ENCODE measurements at places on chromosomes 12 and 14.

DNA sequence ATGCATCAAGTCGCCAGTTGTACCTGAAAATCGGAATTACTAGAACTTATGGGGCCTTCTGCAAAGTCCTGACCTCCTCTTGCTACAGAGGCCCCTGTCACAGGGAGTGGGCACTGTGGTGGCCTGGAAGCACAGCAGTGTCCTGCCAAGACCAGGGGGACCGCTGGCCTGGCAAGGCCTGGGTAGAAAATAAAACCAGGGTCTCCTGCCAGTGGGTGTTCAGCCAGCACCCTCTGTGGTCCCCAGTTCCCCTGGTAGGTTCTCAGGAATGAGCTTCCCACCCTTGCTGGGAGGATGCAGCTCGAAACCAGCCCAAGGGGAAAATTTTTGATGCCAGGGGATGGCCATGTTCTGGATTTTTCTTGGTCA is 43.9 kb downstream of the RIN3 start:
- DNase-seq, result no peak

DNA sequence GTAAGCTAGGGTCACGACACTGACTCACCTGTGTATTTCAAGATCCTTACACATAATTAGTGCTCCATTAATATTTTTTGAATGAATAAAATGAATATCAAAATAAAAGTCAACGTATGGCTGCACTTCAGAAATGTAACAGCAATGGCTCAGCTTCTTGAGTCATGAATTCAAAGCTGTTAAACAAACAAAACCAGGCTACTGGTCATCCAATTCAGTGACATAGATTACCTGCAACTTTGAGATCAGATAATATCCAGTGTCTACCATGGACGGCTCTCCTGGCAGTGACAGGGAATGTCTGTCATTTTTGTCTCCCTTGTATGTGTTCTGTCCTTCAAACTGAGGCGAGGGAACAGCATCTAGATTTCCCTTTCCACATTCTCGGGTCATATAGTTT is 225.6 kb downstream of the EFCAB11 start:
- DNase-seq, result no peak

DNA sequence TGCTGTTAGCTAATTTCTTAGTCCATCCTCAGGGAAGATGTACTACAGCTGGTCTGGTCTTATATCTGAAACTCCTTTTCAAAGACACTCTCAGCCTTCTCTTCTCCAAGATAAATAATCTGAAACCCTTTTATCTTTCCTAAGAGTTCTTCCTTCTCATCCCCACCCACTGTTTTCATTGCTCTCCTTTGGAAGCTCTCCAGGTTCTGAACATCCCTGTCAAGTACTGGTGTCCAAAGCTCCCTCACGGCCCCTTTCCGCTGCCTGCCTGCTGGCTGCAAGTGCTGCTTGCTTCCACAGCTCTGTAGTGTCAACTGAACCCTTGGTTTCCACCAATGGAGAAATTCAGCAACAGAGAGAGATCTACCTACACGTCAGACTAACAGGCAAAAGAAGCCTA is 6.6 kb upstream of the SLC6A13 start:
- DNase-seq, result no peak

GRCh38 chr12:113087193-113087592 is 30.7 kb downstream of the DTX1 start:
- no peak for DNase-seq

- no peak for DNase-seq
Measured at GRCh38 chr14:99698642-99699041, 14.5 kb downstream of the CYP46A1 start.

- no peak for DNase-seq
Measured at GRCh38 chr14:100658181-100658886, 68.4 kb upstream of the DLK1 start.

DNA sequence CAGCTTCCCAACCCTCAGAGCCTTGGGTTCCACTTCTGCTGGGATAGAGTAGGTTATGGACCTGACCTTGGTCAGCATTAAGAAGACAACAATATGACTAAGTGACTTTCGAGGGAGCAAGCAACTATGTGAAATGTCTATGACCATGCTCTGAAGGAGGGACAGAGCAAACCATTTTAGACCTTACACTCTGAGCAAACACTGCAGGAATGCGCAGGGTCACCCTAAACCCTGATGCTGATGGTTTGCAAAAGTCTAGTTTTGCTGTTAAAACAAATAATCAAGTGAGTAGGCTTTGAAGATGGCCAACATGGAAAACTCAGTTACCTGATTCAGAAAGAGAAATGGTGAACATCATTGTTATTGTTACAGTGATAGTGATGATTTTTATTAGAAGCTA is 8.7 kb downstream of the ZCCHC8 start:
- no peak for DNase-seq

- no peak for DNase-seq
Measured at GRCh38 chr14:67510836-67511235, 22.3 kb upstream of the PLEKHH1 start.

DNA sequence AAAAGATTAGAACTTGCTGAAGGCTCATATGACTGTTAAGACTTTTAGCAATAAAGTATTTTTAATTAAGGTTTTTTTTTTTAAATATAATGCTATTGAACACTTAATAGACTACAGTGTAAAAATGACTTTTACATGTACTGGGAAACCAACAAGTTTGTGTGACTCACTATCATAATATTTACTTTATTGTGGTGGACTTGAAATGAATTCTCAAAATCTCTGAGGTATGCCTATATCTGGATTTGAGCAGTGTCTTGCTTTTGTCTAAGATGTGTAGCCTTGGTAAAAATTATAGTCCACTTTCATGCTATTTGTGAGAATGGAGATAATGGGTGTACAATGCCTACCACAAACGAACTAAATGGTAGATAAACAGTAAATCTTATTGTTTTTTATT is 33.9 kb upstream of the NAV3 start:
- peak; percentile 1 for DNase-seq

- no peak for DNase-seq
Measured at GRCh38 chr12:45224311-45224710, 8.4 kb downstream of the ANO6 start.

- DNase-seq, result no peak
Measured at GRCh38 chr12:120264086-120264903, 1.2 kb downstream of the PXN start.

DNA sequence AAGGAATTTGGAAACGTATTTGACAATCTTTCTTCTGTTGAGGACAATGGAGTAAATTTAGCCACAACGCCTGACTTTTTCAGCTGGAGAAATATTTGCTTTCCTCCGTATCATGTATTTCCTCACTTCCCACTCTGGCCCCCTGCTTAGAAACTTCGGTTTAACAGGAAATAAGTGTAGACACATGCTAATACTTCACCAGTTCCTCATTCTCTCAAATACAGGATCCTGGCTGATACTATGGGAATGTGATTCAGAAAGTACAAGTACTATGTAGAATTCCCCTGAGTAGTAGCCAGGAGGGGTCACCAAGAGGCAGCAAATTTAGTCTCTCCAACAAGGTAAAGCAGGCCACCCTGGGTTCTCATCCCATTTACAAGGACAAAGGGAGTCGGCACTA is 58.0 kb downstream of the FAR2 start:
- DNase-seq, result no peak

GRCh38 chr14:37594238-37594970 is 645 bp downstream of the FOXA1 start:
- DNase-seq, result peak; percentile 28

DNA sequence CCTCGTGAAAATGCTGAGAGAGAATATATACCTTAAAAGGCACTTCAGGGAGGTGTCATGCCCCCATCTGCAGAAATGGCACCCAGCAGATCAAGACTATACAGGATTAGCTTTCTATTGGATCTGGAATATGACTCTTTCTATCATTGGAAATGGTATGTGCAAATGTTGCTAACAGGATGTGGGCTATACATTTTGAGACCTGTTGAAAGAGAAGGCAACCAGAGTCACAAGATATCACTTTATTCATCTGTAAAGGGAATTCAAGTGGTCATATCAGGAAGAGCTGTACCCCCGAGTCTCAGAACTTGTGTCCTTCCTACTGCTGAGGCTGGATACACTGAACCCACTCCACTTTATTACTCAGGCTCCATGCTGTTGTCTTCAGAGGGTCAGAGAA is 46.1 kb upstream of the FRMD6 start:
- DNase-seq, result no peak

- DNase-seq, result no peak
Measured at GRCh38 chr14:80845856-80846255, 95.7 kb downstream of the CEP128 start.

DNA sequence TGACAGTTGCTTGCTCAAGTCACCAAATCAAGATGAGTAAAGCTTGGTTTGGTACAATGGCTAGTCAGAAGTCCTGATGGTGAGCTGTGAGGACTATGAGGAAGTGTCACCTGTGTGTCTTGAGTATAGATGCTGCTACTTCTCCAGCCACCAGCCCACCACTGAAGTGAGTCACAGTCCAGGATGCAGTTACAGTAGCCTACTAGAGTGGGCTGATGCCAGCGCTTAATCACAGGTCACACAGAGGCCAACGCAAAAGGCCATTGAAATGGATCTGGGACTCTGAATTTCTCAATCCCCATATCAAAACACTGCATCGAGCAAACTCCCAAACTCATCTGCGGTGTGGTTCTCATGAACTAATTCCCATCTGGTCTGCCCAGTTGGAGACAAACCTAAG is 223.1 kb downstream of the ANO6 start:
- no peak for DNase-seq

DNA sequence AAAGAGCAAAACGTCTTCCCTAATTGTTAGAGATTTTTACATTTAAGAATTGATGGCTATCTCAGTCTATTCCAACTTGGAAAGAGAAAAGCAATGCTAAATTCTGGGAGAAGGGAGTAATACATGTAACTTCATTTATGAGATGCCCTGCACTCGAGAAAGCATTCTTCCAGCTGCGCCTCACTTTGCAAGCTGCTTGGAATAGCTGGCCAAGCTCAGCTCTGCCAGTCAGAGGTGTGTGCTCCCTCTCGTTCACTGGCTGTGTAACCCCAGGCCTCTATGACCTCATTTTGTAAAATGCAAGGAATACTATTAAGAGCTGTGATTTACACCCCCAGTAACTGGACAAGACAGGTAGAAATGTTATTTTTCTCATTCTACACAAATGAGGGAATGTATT is 79.1 kb downstream of the OTX2 start:
- DNase-seq, result no peak

GRCh38 chr12:47735649-47736048 is 10.4 kb upstream of the ENDOU start:
- DNase-seq, result no peak

GRCh38 chr12:59070322-59070933 is 150.1 kb upstream of the LRIG3 start:
- no peak for DNase-seq

DNA sequence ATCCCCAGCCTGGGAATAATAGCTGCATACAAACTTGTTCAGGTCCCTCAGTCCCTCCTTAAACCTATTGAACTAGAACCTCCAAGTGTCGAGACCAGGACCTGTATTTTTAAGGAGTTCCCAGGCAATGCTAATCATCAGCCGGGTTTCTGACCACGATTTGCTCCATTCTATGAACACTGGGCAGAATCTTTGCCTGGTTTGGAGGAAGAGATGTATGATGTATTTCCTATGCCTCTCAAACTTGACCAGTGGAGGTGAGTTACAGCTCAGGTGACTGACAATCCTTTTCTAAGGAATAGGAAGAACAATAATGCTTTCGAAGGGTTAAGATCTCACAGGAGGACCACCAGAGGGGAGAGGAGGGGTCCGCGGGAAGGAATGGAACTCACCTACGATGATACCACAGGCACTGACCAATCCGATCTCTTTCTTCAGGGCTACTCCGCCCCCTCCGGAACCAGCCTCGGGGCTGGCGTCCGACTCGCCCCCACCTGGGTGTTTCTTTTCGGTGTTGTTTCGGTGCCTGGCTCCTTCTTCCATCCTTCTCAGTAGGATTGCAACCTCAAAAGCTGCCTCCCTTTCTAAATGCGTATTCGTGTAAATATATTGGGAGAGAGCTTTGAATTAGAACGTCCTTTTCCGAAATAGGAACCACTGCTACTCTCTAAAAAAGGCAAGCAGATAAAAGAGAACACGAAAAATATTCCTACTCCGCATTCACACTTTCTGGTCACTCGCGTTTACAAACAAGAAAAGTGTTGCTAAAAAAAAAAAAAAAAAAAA is 895 bp downstream of the SLC7A8 start:
- no peak for DNase-seq

DNA sequence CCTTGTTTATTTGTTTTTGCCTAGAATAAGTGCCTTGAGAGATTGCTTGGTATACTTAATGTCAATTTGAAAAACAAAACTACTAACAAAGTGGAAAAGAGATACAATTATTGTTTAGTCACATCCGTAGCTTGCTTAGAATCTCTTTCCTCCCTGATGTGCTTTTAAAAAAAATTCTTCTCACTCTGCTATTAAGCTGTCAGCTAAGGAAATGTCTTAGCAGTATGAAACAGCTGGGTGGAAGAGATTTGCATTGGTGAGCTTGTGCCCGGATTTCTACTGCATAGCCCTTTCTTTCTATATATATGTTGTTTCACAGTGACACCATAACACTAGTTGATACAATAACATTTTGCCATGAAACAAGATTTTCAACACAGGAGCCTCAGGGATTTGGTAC is 229.4 kb upstream of the RGS6 start:
- no peak for DNase-seq

- DNase-seq, result no peak
Measured at GRCh38 chr12:70555081-70555480, 82.1 kb downstream of the PTPRB start.

DNA sequence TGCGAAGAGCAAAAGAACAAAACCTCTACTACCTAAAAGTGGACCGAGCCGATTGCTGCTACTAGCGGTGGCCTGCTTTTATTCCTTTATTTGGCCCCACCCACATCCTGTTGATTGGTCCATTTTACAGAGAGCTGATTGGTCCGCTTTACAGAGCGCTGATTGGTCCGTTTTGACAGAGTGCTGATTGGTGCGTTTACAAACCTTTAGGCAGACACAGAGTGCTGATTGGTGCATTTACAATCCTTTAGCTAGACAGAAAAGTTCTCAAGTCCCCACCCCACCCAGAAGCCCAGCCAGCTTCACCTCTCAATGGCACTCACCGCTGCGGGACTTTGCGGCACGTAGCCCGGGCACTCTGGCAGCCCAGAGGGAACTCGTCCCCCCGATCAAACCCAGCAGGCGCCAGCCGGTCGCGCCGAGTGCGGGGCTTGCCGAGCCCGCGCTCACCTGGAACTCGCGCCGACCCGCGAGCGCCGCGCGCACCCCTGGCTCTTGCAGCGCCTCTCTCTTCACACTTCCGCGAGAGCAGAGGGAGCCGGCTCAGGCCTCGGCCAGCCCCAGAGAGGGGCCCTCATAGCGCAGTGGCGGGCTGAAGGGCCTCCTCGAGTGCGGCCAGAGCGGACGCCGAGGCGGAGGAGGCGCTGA is 8.7 kb upstream of the FGD4 start:
- DNase-seq, result no peak

- DNase-seq, result no peak
Measured at GRCh38 chr14:71163842-71164629, 256.8 kb downstream of the PCNX1 start.

DNA sequence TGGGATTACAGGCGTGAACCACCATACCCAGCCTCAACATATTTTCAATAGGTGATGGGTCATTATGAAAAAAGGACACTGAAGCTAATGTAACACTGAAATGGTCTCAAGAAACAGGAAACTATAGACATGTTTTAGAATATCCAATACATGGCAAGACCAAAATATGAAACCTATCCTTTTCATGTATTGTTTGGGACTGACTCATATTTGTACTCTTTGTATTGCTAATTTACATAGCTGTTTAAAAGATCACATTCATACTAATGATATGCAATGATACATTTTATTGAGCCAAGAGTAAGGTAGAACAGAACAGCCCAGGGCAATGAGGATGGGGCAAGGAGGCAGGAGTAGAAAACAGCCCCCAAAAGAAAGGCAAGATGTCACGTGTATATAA is 32.6 kb downstream of the RESF1 start:
- no peak for DNase-seq

- DNase-seq, result peak; percentile 89
Measured at GRCh38 chr12:91111366-91112325, at the start of gene LUM. Gene LUM (minus strand): TSS chr12:91111494. CDS start chr12:91108979, 2,515 bp downstream.

Measured in fibroblast of skin of left biceps (primary cell).